ENCODE measurements at places on chromosomes 13 and 19.
A peak's percentile ranks its signal among the peaks of the same experiment; 100 is the strongest.

DNA sequence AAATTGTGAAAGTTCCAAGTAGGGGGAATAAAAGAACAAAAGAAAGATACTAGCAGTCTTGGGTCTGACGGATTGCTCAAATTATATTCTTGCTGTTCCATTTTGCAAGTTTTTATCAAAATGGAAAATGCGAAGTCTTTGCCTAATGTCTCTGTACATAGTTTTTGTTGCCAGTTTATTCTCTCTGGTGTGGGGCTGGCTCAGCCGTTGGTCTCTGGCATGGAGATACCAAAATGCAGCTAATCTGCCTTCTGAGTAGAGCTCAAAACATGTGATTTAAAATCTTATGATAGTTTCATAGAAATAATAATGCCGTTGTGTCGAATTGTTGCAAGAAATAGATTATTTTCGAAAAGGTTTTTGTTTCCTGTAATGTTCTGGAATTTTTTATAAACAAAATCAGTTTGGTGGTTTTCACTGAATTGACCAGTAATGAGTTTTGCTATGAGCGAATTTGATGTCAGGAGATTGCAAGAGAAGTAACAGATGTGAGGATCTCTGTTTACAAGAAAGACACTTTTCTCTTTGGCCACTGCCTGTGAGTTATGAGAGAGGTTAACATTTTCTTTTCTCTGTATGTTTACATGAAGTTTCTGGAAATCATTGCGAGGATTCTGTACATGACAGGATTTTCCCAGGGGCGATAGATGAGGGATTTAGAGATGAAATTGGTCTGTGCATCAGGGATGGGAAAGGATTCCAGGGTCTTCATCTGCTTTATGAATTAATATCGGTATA lies 147.0 kb downstream of the DCT start:
- DNase-seq, result no peak

DNA sequence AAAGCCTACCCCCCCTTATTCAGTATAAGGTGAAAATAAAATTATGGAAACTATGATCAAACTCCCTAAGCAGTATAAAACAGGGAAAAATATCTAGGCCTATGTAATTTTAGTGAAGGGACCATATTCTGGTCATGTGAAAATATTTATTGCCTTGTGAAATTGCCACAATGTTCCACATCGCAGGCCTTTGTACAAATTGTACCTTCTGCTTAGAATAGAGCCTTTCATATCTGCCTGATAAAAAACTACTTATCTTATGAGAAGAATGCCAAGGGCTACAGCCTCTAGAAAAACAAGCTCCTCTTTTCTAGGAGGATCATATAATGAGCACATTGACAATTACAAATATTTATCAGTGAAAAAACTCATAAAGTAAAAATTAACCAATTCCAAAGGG lies 1280.0 kb downstream of the EFNB2 start:
- DNase-seq, result no peak

GRCh38 chr13:40558656-40559055 lies 107.8 kb downstream of the FOXO1 start:
- DNase-seq, result no peak

DNA sequence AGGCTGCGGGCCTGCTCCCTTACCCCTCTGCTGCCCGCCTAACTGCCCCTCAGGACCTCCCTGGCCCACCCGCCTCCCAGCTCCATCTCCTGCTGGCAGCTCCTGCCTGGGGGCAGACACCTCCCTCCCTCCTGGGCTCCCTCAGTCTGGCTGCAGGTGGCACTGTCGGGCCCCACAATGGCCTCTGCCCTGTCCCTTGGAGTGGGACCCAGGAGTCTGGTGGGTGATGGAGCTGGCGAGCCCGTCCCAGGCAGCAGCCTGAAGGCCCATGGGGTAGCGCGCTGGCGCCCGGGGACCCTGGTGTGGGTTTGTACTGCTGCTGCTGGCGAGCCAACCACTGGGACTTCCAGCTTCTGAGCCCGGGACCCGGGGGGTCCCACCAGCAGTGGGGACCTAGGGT lies 83.6 kb downstream of the KDM4B start:
- DNase-seq, result no peak

DNA sequence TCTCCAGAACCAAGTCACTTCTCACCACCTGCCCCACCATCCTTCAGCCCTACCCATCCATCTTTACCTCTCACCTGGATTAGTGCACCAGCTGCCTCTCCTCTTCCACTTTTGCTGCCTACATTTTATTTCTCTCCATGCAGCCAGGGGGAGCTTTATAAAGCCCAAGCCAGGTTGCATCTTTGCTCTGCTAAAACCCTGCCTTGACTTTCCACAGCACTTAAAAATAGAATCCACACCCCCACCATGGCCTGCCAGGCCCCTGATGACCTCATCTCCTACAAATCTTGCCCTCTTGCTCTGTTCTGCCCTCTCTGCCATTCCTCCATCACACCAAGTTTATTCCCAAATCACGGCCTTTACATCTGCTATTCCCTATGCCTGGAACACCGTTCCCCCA lies 1.8 kb downstream of the HOOK2 start:
- DNase-seq, result no peak

GRCh38 chr19:28213470-28214082 lies 999.4 kb downstream of the UQCRFS1 start:
- no peak for DNase-seq

GRCh38 chr19:28134311-28134710 lies 1078.6 kb downstream of the UQCRFS1 start:
- no peak for DNase-seq

- DNase-seq, result no peak
Measured at GRCh38 chr19:47540748-47541147, 25.9 kb upstream of the NAPA start.

DNA sequence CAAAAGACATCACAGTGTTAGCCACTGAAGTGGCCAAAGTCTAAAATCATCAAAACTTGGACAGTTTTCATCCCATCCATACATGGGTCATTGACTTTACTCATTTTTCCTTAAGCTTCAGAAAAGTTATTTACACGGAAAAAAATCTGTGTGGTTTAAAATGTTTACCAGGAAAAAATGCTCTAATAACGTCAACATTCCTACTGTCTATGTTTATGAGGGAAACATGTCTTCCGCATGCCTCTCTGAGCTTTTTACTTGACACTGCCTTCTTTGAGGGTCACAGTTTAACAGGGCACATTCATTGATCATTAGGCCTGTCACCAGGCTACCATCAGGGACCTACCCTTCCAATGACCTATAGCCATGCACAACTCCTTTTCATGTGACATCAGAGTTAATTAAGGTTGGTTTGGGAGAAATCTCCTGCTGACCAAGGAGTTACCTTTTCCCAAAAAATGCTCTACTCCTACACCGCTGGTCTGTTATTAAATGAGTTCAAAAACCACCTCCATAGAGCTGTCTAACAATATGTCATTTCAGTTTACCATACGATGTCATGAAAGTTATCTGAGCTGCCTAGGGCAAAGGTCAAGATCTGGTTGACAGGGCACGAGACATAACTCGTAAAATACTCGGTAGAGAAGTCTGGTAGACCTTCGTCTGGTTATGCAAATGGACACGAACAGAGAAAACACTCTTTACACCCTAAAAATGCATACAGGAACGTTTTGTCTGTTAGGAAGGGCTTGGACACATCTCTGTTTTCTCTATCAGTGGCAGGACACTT lies 17.8 kb downstream of the FLT1 start:
- no peak for DNase-seq

DNA sequence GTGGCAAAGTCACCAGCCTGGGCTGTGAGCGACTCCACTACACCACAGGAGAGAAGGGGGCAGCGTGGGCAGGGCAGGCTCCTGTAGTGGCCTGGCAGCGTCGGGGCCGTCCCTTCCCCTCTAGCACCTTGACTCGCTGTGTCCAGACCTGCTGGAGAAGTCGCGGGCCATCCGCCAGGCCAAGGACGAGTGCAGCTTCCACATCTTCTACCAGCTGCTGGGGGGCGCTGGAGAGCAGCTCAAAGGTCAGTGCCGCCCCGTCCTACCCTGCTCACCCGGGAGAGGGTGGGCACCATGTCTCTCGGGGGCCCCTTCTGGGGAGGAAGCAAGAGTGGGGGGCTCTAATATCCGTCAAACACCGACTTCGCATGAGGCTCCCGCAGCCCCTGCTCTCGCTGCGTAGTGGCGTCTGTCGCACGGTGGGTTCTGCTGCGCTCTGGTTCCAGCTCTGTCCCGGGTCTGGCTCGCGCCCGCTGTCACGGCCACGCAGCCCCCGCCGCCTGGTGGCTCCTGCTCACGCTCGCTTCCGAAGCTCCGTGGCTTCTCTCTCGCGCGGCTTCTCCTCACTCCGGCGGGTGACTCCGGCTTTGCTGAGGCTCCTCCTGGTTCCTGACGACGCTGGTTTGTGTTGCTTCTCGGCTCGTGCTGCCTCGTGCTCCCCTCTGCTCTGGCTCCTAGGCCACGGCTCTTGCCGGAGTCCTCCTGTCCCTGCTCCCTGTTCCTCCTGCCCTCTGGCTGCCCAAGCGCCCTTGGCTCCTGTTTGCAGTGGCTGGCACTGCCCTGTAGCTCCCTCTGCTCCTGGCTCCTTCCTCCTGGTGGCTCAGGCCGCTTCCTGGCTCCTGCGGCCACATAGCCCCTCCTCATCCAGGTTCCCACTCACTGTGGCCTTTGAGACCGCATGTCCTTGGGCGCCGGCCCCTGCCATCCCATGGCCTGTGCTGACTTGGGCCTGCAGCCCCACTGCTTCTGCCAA lies 27.2 kb downstream of the MYH14 start:
- peak; percentile 70 for DNase-seq

DNA sequence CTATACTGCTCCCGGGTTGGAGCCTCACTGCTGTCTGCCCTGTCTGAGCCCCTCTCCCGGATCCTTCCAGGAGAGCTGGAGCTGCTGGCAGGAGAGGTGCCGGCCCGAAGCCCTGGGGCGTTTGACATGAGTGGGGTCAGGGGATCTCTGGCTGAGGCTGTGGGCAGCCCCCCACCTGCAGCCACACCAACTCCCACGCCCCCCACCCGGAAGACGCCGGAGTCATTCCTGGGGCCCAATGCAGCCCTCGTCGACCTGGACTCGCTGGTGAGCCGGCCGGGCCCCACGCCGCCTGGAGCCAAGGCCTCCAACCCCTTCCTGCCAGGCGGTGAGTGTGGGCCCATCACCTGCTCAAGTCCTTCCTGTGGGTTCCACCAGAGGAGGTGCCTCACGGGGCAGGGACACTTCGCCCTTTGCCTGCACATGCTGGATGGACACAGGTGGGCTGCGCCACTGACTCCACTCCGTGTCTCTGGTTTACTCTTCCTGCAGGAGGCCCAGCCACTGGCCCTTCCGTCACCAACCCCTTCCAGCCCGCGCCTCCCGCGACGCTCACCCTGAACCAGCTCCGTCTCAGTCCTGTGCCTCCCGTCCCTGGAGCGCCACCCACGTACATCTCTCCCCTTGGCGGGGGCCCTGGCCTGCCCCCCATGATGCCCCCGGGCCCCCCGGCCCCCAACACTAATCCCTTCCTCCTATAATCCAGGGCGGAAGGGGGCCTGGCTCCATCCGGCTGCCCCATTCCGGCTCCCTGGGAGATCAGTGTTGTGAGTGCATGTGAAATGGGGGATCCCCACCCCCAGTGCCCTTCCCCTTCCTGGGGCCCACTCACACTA lies 19.8 kb downstream of the EPN1 start:
- no peak for DNase-seq

Measured in ecto neural progenitor cell (in vitro differentiated cells).